Fibroblast of the aortic adventitia (primary cell): ENCODE measurements at places on chromosomes 7 and 10.

DNA sequence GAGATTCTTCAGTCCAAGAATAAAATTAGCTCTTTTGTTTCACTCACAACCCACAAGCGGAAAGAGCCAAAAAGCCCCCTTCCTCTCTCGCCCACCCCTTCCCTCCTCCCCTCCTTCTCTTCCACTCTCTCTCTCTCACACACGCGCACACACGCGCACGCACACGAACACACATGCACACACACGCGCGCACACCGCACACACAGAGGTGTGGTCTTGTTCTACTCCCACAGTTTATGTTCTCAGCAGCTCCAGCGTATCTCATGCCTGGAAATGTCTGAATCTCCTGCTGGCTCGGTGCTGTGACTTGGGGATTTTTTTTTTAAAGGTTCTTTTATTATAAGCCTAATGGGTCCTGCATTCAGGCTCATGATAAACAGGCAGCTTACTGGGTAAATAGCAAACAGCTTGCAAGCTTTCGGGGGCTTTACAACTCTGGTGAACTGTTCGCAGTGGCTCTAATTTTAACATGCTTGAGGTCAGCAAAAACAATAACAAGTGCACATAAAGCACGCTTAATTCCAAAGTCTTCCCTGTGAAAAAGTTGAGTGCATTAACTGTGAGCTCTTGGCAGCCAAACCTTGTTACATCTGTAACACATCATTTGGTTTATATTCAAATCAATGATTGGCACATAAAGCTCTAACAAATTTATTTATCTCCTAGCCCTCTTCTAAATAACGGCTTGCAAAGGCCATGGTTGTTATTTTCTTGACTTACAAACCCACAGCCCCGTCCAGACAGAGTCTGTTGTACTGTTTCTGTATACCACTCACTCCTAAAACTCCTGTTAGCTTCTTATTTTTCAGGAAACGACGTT, 424.1 kb upstream of the MGMT start:
- no peak for DNase-seq

GRCh38 chr7:120724955-120725354, 133.0 kb downstream of the TSPAN12 start:
- no peak for DNase-seq

GRCh38 chr10:121167534-121168243, 316.5 kb downstream of the WDR11 start:
- DNase-seq: no peak

DNA sequence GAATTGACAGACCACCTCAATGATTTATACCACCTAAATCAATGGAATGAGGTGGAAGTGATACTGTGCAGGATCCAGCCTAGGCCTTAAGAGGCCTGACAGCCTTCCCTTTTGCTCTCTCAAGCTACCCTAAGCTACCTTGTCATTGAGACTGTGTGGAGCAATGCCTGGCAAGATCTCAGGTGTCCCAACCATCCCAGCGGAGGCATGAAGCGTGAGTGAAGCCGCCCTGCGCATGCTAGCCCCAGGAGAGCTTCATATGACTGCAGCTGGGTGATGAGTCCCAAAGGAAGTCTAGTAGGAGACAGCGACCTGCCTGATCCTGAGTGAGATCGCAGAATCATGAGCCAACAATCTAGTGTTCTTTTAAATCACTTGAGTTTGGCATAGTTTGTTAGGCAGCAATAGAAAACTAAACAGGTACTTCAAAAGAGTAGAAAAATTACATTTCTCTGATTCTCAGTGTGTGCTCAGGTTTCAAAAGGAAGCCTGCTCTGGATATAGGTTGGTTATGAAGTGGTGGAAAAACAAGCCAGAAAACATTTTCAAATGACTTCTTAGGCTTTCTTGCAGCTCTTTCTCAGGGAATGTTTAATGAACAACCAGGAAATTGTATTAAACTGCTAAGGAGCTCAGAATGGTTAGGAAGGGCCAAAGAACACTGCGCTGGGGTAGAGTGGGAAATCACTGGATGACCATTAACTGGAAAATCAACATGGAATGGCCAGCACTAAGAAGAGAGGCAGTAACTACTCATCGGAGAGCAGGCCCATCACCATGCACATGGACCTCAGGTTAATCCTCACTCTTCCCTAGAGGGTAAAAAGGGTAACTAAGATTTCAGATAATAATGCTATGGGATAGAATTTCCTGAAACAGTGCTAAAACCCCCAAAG, 535.2 kb downstream of the PHTF2 start:
- DNase-seq: no peak

DNA sequence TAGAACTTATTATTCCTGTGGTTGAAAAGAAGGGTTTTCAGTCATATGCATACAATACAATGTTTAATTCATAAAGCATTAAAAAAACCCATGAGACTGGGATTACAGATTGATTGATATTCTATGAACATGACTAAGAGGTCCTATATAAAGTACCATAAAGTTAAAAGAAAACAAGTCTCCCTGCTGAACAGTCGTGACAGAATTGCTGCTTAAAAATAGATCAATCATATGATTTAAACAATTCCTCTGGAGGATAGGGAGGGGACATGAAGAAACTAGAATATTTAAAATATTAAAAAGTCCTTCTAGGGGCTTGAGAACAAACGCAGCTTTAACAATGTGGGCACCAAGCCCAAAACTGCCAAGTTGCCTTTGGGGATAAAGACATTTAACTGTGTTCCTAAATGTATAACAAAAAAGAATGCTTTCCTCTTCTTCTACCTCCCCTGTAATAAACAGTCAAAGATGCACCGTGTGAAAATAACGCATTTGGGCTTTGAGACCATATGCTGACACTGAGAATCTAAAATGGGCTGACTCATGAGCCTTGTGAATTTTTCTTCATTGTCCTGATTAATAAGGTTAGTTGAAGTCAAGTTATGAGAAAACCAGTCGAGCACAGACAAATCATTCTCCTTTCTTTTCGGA, 25.8 kb downstream of the TWIST1 start:
- no peak for DNase-seq

DNA sequence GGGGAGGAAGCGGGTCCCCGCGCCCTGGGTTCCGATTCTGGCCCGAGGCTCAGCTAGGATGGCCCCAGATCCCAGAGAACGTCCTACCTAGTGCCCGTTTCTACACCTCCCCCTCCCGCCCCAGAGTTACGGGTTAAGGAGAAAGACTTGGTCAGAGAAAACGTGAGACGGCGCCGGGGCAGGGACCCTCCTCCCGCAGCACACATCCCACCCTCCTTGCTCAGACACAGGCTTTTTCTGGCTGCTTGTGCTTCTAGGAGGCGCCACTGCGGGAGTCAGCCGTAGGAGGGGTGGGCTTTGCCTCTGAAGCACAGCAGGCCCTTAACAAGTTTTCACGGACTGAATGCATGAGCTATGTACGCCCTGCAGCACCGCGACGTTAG, 104.9 kb upstream of the LEP start:
- DNase-seq: no peak

GRCh38 chr7:18405726-18406125, 89.8 kb upstream of the HDAC9 start:
- no peak for DNase-seq

DNA sequence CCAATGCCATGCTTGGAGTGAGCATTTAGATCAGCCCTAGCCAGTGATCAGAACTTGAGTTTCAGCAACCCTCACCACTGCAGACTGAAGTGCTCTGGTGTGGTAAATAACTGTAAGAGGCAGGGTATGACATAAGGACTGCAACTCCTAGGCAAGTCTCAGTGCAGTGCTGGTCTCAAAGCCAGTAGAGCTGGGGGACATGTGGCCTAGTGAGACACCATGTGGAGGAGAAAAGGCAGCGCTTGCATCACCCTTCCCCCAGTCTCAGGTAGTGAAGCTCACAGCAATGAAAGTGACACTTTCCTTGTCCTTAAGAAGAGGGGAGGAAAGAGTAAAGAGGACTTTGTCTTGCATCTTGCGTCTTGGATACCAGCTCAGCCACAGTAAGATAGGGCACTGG, 386.8 kb upstream of the POT1 start:
- no peak for DNase-seq
